K562 (cell line): ENCODE measurements at places on chromosomes 4 and X. TPM values are rescaled to one million over a fixed set of nuclear protein-coding genes. Genes with fewer than 3 reads are reported as not detected.

Gene TBC1D25
- 9.5 and 10.6 TPM in 2 replicates for total RNA-seq

- H3K27me3 ChIP-seq, result no peaks in the 10 kb centered on the region
- peaks cover 18% of the 10 kb centered on the region for H3K36me3 ChIP-seq
Observed at GRCh38 chr4:185343726-185344581, 51.8 kb downstream of the LRP2BP start.

DNA sequence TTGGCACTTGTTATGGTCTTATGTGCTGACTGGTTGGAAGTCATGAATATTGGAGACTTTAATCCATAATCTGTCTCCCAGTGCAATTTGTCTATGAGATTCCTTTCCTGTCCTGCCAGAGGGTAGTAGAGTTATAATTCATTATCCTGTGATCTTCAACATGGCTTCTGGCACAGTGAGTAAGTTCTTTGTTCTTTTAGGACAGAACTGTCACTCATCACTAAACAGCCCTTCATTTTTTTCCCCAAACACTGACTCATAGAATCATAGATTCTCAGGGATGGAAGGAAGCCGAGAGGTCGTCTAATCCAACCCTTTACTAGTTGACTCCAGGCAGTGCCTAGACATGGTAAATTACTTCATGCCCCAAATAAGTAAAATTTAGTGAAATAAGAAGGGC lies 78.4 kb downstream of the LUZP4 start:
- no peaks in the 10 kb centered on the region for H3K4me1 ChIP-seq
- H3K27me3 ChIP-seq, result no peaks in the 10 kb centered on the region
- H3K36me3 ChIP-seq, result no peaks in the 10 kb centered on the region

DNA sequence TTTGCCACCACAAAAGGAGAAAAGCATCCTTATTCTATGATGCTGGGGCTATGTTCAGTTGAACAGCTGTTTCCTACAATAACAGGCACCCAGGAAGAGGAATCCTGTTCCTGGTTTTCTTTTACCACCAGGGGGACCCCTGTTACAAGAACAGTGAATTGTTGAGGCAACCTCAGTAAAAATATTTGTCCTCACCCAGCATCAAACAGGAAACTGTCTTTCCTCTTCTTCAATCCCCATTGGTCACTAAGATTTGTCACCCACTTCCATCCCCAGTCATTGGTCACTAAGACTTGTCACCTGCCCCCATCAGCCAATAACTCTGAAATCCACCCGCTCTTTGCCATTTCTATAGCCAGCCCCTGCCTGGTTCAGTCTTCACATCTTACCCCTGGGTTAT lies 143.5 kb upstream of the GALNT7 start:
- no peaks in the 10 kb centered on the region for H3K36me3 ChIP-seq
- H3K4me1 ChIP-seq, result no peaks in the 10 kb centered on the region
- H3K4me3 ChIP-seq, result no peak overlapping the region
- H3K27me3 ChIP-seq, result no peaks in the 10 kb centered on the region

Gene ENPP6
- not detected in 2 replicates for total RNA-seq

DNA sequence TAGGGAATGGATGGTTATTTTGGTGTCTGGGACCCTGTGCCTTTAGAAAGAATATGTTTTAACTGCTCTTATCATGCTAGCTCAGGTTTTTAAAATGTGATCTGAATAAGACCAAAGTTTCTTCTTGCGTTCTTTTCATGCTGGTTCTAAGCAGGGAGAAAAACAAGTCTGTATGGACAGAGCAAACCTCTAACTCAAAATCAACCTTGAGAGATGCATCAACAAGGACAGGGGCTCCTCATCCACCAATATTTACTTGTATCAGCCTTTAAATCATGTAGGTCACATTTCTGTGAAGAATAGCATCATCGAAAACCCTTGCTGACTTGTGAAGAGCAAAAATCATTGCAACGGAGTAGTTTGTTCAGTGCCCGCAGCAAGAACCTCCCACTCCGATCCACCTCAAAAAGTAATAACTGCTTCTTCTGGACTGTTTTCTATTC lies 1.2 kb downstream of the ATP10D start:
- peaks cover 6% of the 10 kb centered on the region for H3K4me1 ChIP-seq
- no peaks in the 10 kb centered on the region for H3K36me3 ChIP-seq
- H3K4me3 ChIP-seq, result no peak overlapping the region
- no peak overlapping the region for H3K27ac ChIP-seq
- DNase-seq, result no peak
